ENCODE measurements at places on chromosomes 4 and X. TPM values are rescaled to one million over a fixed set of nuclear protein-coding genes. Genes with fewer than 3 reads are reported as not detected.

SNCA gene
- total RNA-seq = 1.7 TPM

SYNPO2 gene
- 0.96 TPM for total RNA-seq

PDLIM3 gene
- total RNA-seq = not detected

RNF150 gene
- total RNA-seq = not detected

HSD17B13 gene
- total RNA-seq = 0.44 TPM

All from activated naive CD8-positive, alpha-beta T cell treated with anti-CD3 and anti-CD28 coated beads, Interleukin-2, amount 10 ng/mL, durations not matched to agents 7 days and 5 days (primary cell).